ENCODE measurements at places on chromosomes 11 and 22.

DNA sequence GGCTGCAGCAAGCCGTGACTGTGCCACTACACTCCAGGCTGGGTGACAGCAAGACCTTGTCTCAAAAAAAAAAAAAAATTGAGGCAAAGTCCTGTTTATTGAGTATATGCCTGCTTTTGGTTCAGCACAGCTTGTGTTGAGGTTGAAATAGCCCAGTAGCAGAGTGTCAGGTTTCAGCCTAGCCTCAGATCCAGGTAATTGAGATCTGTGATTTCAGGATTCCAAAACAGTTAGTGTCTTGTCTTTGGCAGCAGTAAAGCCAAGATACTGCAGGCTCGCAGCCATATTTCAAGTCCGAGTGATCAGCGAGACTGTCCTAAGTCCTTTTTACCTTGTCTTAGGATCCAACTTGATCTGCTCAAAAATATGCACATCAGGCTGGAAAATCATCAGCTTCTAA lies 27.0 kb downstream of the CUL5 start:
- no peak for DNase-seq

GRCh38 chr11:36455658-36456111 lies 54.4 kb downstream of the TRAF6 start:
- no peak for DNase-seq

GRCh38 chr11:22690871-22691270 lies 24.5 kb downstream of the GAS2 start:
- no peak for DNase-seq

- no peak for DNase-seq
Measured at GRCh38 chr11:105164208-105164607, 24.6 kb upstream of the CARD18 start.

DNA sequence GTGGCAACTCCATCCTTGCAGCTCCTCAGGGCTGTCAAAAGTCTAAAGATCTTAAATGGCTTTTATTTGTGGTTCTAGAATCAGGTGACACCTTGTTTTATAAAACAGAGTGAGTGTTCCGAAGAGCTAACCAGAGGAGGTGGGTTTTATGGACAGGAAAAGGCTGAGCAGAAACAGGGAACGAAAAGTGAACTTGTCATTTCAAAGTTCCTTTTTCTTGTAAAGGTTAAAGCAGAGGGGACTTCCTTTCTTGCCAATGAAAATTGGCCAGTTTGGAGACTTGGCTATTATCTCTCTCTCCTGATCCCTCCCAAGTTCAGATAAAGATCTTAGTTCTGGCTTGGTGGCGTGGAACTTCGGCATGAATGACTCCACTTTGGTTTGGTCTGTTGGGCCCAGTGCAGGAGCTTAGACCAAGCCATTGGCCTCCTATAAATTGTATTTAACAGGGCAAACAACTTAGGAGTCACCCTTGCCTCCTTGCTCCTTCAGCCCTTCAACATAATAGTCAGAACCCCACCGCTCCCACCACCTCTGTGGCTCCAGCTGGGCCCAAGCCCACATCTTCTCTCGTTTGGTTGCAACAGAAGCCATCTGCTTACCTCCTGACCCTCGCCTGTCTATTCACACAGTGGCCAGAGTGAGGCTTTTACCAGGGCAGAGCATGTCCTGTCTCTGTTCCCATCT lies 102.4 kb upstream of the THY1 start:
- DNase-seq, result no peak

DNA sequence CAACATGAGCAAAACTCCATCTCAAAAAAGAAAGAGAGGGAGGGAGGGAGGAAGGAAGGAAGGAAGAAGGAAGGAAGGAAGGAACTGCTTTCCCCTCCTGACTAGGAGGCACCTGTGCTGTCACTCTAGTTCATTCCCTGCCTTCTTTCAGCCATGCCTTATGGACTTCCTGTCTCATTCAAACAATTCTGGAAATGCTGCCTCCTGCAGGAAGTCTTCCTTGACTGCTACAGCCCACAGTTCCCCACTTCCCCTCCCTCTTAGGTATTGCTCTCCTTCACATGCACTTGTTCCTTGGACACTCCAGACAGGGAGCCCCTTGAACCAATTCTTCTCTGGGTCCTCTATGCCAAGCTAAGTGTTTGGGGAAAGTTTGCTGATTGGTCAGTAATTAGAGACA lies 31.6 kb upstream of the WNT11 start:
- no peak for DNase-seq

- no peak for DNase-seq
Measured at GRCh38 chr22:48838846-48839730, 988.6 kb downstream of the BRD1 start.

DNA sequence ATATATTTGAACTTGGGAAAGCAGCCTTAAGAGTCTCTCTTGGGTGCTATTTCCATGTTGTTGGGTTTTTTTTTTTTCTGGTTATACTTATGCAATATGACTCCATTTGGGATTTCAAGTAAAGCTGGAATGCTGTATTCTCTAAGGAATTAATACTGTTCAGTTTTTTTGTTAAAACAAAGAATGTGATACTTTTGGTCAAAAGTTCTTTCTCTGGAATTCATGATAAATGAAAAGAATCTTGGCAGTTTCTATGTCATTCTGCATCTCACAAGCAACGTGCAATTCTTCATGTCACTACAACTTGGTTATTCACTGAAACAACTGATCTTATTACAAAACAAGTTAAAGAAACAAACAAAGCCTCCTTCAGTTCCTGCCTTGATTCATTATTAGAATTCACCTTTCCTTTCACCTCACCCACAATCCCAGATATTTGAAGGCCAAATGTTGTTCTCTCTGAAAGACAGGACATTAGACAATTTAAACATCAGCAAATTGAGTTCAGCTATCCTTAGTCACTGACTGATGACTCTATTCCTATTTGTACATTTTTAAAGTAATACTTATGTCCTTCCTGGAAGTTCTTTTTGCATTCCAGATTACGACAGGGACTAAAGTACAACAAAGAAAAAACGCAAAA lies 176.2 kb downstream of the SBF2 start:
- no peak for DNase-seq

- no peak for DNase-seq
Measured at GRCh38 chr11:48005136-48005535, 24.8 kb downstream of the PTPRJ start.

DNA sequence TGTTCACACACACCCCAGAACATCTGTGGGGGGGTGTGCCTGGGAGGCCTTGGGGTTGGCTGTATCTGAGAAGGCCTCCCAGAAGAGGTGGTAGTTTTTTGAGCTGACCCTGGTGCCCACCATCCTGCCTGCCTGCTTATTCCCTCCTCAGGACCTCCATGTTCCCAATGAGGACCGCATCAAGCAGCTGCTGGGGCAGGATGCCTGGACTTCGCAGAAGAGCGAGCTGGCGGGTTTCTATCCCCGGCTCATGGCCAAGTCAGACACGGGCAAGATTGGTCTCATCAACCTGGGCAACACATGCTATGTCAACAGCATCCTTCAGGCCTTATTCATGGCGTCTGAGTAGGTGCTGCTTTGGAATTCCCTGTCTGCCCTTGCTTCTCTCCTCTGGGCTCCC lies 17.0 kb downstream of the USP35 start:
- no peak for DNase-seq

GRCh38 chr11:46913484-46913883 lies 4.9 kb downstream of the LRP4 start:
- no peak for DNase-seq

GRCh38 chr22:22703715-22704114 lies 59.3 kb downstream of the GGTLC2 start:
- DNase-seq, result no peak

DNA sequence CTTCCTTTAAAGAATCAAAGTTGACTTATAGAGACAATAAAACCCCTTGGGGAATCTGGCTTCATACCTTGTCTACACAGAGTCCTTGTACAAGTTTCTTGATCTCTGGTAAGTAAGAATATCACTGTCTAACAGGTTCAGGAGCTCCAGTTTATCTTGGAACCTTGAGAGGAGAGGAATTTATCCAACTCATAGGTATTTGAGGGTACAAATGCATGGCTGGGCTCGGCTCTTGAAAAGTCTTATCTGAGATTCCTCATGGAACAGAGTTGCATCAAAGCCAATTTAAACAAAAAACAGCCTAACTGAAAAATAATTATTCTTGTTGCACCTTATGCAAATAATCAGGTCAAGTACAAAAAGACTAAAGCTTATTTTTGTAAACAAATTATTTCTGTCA lies 33.4 kb downstream of the CARD18 start:
- DNase-seq, result no peak

- no peak for DNase-seq
Measured at GRCh38 chr11:115555336-115556090, 51.3 kb upstream of the CADM1 start.

- no peak for DNase-seq
Measured at GRCh38 chr11:59154610-59155009, 12.0 kb downstream of the FAM111A start.

DNA sequence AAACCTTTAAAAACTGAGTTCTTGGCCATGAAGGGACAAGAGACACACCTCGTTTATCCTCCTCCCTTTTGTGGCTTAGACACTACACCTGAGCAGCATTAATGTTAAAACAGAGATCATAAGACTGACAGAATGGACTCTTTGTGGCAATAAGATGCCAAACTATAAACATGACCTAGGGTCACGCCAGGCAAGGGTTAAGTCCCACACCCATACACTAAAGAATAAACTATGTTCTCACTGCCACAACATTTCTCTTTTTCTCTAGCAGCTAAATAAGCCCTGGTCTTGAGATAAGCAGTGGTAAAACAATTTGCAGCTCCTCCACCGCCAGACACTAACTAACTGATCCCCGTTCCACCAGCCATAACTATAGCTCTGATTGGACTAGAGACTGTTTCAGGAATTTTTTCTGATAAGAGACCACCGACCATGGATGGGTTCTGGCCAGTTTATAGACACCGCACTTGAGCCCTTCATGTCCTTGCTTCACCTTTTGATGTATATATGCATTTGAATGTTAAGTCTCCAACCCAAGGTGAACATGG lies 4.9 kb upstream of the SLCO2B1 start:
- no peak for DNase-seq

GRCh38 chr11:134034496-134035381 lies 34.1 kb upstream of the JAM3 start:
- DNase-seq, result no peak

- DNase-seq, result no peak
Measured at GRCh38 chr11:120643284-120643683, 131.7 kb downstream of the GRIK4 start.

DNA sequence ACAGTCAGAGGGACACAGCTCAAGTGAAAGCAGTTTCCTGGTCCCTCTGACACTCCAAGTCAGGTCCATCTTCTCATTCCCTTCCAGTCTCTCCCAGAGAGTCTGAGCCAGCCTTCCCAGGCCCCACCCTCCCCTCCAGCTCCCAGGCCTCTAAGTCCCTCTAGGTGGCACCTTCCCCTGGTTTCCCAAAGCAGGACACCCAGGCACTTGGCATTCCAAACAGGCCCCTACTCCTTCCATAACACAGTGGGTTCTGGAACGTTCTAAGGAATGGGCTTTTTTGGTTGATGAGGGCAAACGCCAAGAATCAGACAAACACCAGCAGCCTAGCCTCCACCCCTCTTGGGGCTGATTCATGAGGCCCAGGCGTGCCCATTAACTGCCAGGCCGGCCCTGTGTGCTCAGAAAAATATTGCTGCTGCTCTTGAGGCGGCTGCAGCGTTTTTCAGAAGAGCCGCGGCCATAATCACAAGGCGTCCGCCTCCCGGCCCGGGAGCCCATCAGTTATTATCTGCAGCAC lies 418.7 kb downstream of the SOX6 start:
- DNase-seq, result no peak

DNA sequence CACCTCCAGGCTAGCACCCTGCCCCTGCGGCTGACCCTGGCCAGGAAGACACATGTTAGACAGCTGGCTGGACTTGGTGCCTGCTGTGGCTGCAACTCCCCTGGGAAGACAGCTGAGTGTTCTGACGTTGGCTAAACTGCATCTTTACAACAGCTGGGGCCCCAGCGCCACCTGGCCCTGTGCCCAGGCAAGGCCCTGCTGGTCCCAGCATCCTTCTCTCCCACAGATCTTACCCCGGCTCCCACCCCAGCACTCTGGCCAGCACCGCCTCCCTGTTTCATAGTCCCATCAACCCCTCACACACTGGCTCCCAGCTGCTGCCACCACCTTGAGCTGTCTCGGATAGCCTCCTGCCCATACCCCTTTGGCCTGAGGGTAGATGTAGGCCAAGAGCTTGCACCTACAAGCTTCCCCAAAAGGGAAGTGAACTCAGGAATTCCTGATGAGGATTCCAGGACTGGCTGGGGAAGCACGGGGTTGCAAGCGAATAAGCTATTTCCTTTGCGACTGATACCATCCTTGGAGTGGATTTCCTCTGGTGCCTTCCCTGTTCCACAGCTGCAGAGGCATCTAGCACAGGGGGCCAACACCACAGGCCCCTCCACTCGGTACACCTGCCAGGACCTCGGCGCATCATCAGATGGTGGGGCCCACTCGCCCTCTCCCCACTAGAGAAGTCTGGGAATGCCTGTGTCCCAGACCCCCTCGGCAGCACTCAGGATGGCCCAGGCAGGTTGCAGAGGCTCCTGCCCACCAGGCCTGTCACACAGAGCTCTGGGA lies 28.5 kb downstream of the RSPH14 start:
- DNase-seq, result no peak

DNA sequence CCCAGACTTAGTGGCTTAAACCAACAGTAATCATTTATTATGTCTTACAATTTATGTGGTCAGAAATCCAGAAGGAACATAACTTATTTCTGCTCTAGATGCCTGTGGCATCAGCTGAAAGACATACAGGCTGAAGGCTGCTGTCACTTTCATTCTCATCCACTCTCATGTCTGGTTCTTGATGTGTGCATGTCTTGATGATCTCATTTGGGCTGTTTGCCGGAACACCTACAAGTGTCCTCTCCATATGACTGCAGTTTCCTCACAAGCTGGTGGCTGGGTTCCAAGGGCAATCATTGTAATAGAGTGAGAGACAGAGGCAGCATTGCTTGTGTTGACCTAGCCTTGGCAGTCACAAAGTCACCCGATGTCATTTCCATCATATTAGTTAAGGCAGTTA lies 1375.9 kb upstream of the RAG2 start:
- DNase-seq, result no peak

GRCh38 chr22:40960145-40960544 lies 9.0 kb downstream of the RBX1 start:
- no peak for DNase-seq

DNA sequence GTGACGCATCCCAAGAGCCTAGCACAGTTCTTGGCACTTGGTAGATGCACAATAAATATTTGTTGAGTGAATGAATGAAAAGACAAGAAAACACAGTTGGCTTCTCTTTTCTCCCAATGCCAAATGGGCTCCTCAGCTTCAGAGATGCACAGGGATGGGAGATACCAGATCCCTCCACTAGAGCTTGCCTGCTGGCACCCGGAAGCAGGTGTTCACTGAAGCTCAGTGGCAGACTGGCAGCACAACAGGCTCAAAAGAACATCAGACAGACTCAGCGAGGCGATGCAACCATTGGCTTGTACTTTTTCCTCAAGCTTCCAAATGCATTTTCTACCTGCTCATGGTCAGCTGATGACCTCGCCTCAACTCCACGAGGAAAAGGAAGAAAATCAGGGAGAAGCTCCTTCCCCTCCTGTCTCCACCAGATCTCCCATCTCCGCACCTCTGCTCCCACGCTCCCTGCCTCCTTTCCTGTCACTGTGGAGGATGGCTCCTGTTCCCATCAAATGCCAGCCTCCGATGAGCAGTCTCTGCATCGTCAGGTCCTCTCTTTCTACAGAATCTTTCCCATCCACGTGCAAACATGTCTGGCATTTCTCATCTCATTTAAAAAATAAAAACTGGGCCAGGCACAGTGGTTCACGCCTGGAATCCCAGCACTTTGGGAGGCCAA lies 5.8 kb downstream of the RAPSN start:
- no peak for DNase-seq

- no peak for DNase-seq
Measured at GRCh38 chr11:44623731-44624491, 58.4 kb downstream of the CD82 start.

Data from stimulated activated CD4-positive, alpha-beta T cell treated with anti-CD3 and anti-CD28 coated beads, TNF-alpha, amount 100 ng/mL, for 24 hours (primary cell).